Activated naive CD4-positive, alpha-beta T cell treated with anti-CD3 and anti-CD28 coated beads, Interleukin-2, amount 50 U/mL, for 72 hours (primary cell): ENCODE measurements at places on chromosomes 11 and 22.
A peak's percentile ranks its signal among the peaks of the same experiment; 100 is the strongest.

GRCh38 chr11:116852261-116853031, 15.0 kb upstream of the APOA1 start:
- DNase-seq = no peak

GRCh38 chr11:58676563-58677135, 54.2 kb downstream of the CNTF start:
- DNase-seq = no peak

DNA sequence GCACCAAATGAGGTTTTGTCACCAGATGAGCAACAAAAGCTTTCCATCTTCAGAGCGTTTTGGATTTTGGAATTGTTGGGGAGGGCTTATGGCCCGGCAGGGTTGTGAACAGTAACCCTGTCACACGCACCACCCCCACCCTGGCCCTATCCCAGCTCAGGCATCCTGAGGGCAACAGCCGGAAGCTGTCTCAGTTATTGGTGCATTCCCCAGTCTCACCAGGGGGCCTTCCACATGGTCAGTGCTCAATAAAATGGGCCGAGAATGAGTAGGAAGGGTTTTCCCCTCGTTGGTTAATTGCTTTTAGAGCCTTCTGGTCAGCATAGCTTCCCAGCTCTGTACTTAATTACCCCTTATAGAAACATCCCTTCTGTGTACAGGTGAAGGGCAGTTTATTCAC, 46.0 kb downstream of the LRP5 start:
- DNase-seq = no peak

DNA sequence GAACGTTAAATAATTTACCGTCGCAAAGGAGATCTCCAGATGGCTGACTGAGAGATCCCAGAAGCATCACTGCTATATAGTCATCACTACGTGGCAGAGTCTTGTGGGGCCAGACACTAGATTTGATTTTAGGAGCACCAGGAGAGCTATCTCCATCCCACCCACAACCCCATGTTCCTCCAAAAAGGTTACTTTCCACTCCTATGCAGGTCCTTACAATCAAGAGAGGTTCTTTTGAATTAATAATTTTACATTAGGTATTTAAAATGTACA, 19.4 kb downstream of the GUCY1A2 start:
- no peak for DNase-seq

GRCh38 chr22:39475902-39476301, 19.1 kb downstream of the MGAT3 start:
- DNase-seq = no peak

DNA sequence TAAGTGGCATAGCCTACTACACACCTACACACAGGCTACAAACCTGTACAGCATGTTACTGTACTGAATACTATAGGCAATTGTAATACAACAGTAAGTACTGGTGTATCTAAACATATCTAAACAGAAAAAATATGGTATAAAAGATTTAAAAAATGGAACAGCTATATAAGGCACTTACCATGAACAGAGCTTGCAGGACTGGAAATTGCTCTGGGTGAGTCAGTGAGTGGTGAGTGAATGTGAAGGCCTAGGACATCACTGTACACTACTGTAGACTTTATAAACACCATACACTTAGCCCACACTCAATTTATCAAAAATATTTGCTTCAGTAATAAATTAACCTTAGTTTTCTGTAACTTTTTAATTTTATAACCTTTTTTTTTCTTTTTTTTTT, 24.7 kb downstream of the PAMR1 start:
- DNase-seq = no peak

DNA sequence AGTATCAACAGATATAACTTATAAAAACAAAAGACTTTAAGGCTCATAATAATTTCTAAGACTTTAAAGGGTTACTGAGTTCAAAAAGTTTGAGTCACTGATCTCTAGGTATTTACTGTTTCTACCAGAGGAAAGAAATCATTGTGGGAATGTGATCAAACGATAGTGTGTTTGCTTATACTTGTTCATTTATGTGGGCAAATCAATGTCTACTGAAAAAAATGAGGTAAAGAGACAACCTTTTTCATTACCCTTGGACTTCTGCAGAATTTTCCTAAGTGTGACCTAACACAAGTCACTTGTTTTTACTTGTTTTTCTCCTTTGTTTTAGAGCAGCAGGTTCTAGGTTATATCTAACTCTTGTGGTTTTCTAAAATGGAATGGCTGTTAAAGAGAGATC, 65.4 kb downstream of the PRR5L start:
- DNase-seq = no peak

DNA sequence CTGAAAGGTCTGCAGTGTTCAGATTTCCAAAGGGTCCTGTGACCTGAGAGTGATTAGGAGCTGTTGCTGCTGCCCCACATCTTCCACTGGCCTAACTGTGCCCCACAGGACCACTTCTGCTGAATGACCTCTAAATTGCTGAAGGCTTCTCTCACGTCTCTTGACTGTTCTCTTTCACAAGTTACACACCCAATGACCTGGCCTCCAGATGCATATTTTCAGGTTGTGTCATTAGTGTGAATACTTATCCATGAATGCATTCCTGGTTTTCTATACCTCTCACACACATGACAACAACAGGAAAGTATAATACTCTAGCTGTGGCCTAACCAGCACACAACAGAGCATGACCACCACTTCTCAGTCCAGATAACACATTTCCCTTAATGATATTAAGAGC, 15.4 kb downstream of the PRR14L start:
- no peak for DNase-seq

- DNase-seq = no peak
Measured at GRCh38 chr11:86201371-86201884, 43.1 kb upstream of the EED start.

DNA sequence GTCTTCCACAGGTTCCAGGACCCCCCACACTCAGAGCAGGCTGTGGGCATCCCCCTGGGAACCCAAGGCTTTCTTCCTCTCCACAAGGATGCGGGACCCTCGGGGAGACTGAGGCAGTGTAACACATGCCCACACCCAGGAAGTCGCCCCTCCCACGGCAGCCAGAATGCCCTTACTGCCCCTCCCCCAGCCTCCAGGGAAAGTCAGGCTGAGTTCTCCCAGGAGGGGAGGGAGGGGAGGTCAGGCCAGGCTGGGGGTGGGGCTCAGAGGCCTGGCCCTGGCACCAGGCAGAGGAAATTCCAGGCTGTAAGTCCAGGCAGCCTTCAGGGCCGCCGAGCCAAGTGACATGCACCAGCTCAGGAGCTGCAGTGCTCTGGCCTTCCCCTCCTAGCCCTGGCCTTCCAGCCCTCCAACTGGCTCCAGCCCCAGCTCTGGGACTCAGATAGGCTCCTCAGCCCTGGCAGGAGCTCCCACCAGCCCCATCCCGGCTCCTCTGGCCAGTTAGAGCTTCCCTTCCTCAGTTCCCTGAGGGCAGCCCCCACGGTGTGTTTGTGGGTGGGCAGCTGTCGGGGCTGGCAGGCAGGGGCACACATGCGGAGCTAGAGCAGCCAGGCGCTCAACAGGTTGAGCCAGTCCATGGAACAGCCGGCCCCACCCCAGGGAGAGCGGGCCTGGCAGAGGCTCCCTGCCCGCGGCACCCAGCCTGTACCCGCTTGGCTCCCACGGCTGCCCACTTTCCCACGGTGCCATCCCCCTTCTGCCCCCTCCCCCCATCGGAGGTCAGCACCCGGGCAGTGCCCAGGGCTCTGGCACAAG, 3.6 kb downstream of the BCL9L start:
- DNase-seq = no peak

DNA sequence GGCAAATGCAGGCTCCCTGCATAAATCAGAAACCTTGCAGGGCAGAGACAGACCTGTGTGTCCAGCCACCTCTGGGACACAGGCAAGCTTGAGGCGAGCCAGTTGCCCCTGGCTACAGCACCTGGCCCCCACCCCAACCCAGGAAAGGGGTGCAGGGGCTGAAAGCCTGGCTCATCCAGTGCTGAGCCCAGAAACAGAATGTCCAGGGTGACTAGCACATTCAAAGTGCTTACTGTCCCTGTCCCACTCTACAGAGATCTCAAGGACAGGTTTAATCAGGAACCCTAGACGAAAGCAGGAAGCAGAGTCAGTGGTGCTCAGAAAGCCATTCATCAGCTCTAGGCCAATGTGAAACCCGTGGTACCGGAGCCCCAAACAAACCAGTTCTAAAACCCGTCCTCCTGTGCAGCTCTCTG, 31.9 kb downstream of the PLEKHA7 start:
- no peak for DNase-seq

GRCh38 chr11:130071211-130071712, 1.6 kb downstream of the APLP2 start:
- no peak for DNase-seq

- DNase-seq = no peak
Measured at GRCh38 chr22:21865041-21865440, 2.4 kb downstream of the MAPK1 start.

GRCh38 chr11:45334410-45334809, 48.3 kb upstream of the SYT13 start:
- no peak for DNase-seq

DNA sequence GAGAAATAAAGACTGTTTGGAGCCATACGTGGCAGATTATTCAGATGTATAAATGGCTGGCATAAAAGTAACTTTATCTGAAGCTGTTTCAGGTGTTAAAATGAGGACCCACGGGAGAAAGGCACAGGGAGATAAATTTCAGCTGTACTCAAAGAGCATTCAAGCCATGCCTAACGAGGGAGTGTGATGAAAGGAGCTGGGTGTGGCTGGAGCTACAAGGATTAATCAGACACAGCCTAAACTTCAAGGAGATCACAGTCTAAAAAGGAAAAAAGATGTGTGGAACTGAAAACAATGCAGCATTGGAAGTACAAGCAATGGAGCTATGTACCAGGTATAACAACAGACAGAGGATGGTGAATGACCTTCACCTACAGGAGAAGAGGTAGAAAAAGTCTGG, 120.8 kb upstream of the APOA1 start:
- no peak for DNase-seq

GRCh38 chr11:69703768-69704507, at the start of gene FGF19:
Gene FGF19, minus strand, starts transcription at chr11:69704022. Its CDS starts 146 bp downstream, at chr11:69703876.
- DNase-seq = no peak

DNA sequence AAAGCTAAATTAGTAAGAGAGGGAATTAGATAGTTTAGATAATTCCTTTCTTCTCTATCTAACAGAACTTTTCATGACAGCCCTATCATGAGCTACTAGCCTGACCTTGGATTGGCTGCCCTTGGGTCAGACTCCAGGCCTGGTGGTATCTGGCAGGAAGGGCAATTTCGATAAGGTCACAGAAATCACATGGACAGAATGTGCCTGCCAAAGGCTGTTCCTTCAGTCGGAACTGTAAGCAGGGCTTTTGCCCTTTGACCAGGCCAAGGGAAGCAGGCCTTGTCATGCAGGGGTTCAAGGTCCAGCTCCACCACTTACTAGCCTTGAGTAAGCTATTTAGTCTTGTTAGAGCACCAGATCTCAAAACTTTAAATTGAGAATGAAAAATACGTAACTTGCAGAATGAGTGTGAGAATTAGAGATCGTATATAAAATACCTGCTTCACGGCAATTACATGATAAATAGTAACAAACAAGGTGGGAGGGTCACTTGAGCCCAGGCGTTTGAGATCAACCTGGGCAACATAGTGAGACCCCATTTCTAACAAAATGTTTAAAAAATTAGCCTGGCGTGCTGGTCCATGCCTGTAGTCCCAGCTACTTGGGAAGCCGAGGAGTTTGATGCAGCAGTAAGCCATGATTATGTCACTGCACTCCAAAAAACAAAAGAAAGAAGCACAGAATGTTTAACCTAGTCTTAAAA, 60.8 kb upstream of the SC5D start:
- DNase-seq = no peak

GRCh38 chr11:101726988-101727387, 143.2 kb upstream of the TRPC6 start:
- no peak for DNase-seq

- DNase-seq = no peak
Measured at GRCh38 chr11:45805305-45806071, 539 bp downstream of the SLC35C1 start.

- DNase-seq = no peak
Measured at GRCh38 chr11:64204080-64204440, 2.5 kb upstream of the FERMT3 start.

- DNase-seq = no peak
Measured at GRCh38 chr22:48749555-48750227, 1078.0 kb downstream of the BRD1 start.

- no peak for DNase-seq
Measured at GRCh38 chr11:111777094-111778046, 11.2 kb upstream of the PPP2R1B start.

- DNase-seq = no peak
Measured at GRCh38 chr11:72955466-72955865, 141.3 kb downstream of the ATG16L2 start.

DNA sequence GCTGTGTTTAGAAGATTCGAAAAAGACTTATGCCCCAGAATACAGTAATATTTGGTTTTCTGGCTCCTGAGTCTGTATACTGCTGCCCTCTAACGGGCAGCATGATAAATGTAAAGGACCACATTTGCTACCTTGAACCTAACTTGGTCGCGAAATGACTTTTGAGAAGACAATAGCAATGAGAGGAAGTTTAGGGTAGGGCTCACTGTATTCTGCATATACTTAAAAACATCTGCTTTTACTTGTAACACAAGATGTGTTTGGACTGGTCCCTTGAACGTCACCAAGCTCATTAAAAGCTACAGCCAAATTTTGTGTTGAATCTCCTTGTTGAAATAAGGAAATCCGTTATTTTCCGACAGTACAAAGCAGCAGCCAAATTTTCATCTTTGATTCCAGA, 309.1 kb downstream of the SWAP70 start:
- DNase-seq = peak; percentile 6

- DNase-seq = no peak
Measured at GRCh38 chr11:33965032-33965431, 73.2 kb upstream of the LMO2 start.

GRCh38 chr11:130211781-130212401, 52.3 kb downstream of the ST14 start:
- peak; percentile 44 for DNase-seq

- DNase-seq = no peak
Measured at GRCh38 chr11:18352581-18352980, 30.2 kb downstream of the GTF2H1 start.

GRCh38 chr11:45607995-45608394, 57.4 kb downstream of the CHST1 start:
- DNase-seq = no peak
